ENCODE measurements at places on chromosomes 2 and 18. TPM values are rescaled to one million over a fixed set of nuclear protein-coding genes. Genes with fewer than 3 reads are reported as not detected.

GKN2 gene
- total RNA-seq, result not detected

DSEL gene
- total RNA-seq, result 0.12 TPM

IL37 gene
- not detected for total RNA-seq

EGR4 gene
- 0.24 TPM for total RNA-seq

NOSTRIN gene
- total RNA-seq, result not detected

SERPINB4 gene
- not detected for total RNA-seq

SMAD4 gene
- 72.5 TPM for total RNA-seq

FOXI3 gene
- total RNA-seq, result not detected

ATP6V1B1 gene
- total RNA-seq, result not detected

INO80D gene
- total RNA-seq, result 14.5 TPM
